Stimulated activated CD4-positive, alpha-beta T cell treated with anti-CD3 and anti-CD28 coated beads, Interleukin-12 subunit alpha, Interleukin-12 subunit beta, amount 100 ng/mL, for 48 hours (primary cell): ENCODE measurements at places on chromosomes 4 and X.

DNA sequence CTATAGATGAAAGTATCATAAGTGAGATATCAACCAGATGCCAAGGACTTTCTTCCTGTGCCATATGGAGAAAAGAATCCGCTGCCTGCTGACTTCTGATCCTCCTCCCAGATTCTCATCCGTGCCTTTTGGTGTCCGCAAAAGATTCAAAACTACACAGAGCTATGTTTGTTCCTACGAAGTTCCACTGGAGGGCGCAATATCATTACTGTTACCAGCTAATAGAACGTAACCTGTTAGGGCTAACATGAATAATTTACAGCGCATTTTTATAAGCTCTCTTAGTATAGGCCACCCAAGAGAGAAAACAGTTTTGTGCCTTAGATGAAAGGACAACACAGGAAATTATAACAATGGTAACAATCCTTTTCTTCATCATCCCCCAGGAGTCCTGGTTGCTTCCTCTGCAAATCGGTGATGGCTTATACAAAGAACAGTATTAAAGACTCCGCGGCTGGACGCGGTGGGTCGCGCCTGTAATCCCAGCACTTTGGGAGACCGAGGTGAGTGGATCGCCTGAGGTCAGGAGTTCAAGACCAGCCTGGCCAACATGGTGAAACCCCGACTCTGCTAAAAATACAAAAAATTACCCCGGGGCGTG, 22.8 kb upstream of the CENPVL3 start:
- DNase-seq = peak; percentile 16

- no peak for DNase-seq
Observed at GRCh38 chrX:114583646-114584374, at the start of gene HTR2C. TSS of gene HTR2C (plus strand) at chrX:114584086. CDS start at chrX:114726937, 142,851 bp downstream.

GRCh38 chrX:105052926-105053325, 167.6 kb downstream of the TEX13A start:
- DNase-seq = no peak

- DNase-seq = no peak
Observed at GRCh38 chrX:149512225-149512885, 7.2 kb upstream of the IDS start.
